Endothelial cell (in vitro differentiated cells): ENCODE measurements at places on chromosomes 11 and 22. TPM values are rescaled to one million over a fixed set of nuclear protein-coding genes. Genes with fewer than 3 reads are reported as not detected.

The TAGLN gene
- total RNA-seq: 25.4 TPM

The CRYBB3 gene
- 0.97 TPM for total RNA-seq

- peaks cover 28% of the 10 kb centered on the region for H3K36me3 ChIP-seq
- peaks cover 35% of the 10 kb centered on the region for H3K27me3 ChIP-seq
- no peak overlapping the region for H3K4me3 ChIP-seq
- peak; percentile 63 for DNase-seq
- H3K27ac ChIP-seq: peak overlapping the region; percentile 96
- peaks cover 52% of the 10 kb centered on the region for H3K4me1 ChIP-seq
Measured at GRCh38 chr11:72625691-72626413, 48.4 kb downstream of the PDE2A start.

DNA sequence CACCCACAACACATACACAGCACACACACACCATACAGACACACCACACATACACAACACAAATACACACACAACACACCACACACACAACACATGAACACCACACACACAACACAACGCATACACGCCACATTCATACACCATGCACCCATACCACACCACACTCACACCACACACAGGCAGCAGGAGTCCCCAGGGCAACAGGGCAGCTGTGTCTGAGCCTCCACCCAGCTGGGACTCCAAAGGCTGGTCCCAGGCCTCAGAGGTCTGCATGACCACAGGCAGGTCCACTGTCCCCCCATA is 3.3 kb upstream of the WNT7B start:
- DNase-seq: no peak
- peaks cover 2% of the 10 kb centered on the region for H3K4me1 ChIP-seq
- peaks cover 12% of the 10 kb centered on the region for H3K27me3 ChIP-seq
- no peaks in the 10 kb centered on the region for H3K36me3 ChIP-seq
